Regular cardiac myocyte (primary cell): ENCODE measurements at places on chromosomes 11 and 22. TPM values are rescaled to one million over a fixed set of nuclear protein-coding genes. Genes with fewer than 3 reads are reported as not detected.

OR8D1 gene
- under 0.01 TPM in 1 of 2 replicates, not detected in the other for total RNA-seq

CLMP gene
- total RNA-seq: 116 and 324 TPM in 2 replicates

SLC35E4 gene
- 17.2 and 33.0 TPM in 2 replicates for total RNA-seq

KRTAP5-1 gene
- not detected in 2 replicates for total RNA-seq

DEFB131B gene
- not detected in 2 replicates for total RNA-seq

KDM4F gene
- total RNA-seq: not detected in 2 replicates

GLYAT gene
- not detected in 2 replicates for total RNA-seq

SCN2B gene
- total RNA-seq: not detected in 2 replicates

CALCA gene
- 0.28 TPM in 1 of 2 replicates, not detected in the other for total RNA-seq

DTX4 gene
- 0.19 and 0.85 TPM in 2 replicates for total RNA-seq

PATE2 gene
- 0.38 TPM in 1 of 2 replicates, not detected in the other for total RNA-seq
